ENCODE measurements at places on chromosomes 16 and 17.
A peak's percentile ranks its signal among the peaks of the same experiment; 100 is the strongest.

DNA sequence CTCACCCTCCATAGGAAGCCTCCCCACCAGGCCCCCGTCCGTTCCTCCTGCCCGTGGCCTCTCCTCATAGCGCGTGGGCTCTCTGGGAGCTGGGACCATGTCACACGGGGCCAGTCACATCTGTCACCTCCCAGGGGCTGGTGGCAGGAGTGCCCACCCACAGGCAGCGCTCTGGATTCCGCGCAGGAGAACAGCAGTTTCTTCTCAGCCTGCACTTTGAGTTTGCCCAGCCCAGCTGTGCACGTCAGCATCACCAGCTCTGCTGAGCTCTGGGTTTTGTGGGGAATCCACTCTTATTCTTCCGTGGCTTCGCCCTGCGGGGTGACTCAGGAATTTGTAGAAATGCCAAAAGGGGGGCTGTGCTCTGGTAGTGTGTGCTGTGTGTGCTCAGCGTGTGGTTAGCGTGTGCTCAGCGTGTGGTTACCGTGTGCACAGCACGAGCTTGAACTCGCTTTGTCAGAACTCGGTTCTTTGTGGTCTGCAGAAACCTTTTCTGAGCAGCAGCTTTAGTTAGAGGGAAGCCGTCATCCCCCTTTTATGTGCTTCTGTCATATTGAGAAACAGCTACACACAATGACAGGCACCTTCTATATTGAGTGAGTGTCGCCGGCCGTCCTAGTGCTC lies 3.2 kb downstream of the ACSF3 start:
- DNase-seq, result peak; percentile 93

- DNase-seq, result peak; percentile 76
Measured at GRCh38 chr17:75238684-75239191, 22.7 kb downstream of the GGA3 start.

GRCh38 chr17:32267690-32268205 lies 2.1 kb downstream of the RHBDL3 start:
- no peak for DNase-seq

DNA sequence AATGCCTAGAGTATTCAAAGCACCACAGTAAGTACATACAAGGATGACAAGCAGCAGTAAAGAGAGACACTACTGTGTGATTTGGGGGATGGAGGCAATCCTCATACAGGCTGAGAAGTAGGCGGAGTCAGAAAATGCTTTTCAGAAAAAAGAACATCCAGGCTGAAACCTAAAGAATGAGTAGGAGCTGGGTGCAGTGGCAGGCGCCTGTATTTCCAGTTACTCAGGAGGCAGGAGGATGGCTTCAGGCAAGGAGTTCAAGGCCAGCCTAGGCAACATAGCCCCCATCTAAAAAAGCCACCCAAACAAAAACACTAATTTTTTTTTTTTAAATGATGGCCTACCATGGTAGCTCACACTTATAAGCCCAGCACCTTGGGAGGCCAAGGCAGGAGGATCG lies 10.3 kb downstream of the KANSL1 start:
- DNase-seq, result no peak

DNA sequence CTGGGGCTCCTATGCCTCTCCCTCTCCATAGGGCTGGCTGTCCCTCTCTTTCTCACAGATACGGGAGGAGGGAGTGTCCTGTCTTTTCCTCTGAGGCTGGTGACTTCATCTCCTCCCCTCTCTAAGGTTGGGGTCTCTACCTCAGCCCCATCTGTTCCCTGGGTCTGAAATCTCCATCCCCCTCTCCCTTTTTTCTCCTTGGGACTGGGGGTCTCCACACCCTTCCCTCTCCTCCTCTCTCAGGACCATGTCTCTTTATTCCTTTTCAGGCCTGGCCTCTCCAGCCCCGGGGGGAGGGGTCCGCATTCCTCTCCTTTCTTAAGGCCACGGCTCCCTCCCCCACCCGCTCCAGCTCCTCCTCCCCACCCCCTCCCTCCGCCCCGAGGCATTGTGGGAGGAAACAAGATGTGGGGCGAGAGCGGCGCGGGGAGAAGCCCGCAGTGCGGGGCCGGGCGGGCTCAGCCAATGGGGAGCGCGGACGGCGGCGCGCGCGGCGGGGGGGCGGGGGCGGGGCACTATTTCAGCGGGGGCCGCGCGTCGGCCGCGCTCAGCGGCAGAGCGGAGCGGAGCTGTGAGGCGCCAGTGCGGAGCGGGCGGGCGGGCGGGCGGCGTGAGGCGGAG lies at the start of gene DYNLL2:
Gene DYNLL2, plus strand, starts transcription at position 550 of the 621 bp plus-strand sequence. CDS start 3,672 bp downstream, outside the sequence.
- peak; percentile 95 for DNase-seq

- no peak for DNase-seq
Measured at GRCh38 chr16:58454178-58454577, 45.8 kb upstream of the NDRG4 start.

DNA sequence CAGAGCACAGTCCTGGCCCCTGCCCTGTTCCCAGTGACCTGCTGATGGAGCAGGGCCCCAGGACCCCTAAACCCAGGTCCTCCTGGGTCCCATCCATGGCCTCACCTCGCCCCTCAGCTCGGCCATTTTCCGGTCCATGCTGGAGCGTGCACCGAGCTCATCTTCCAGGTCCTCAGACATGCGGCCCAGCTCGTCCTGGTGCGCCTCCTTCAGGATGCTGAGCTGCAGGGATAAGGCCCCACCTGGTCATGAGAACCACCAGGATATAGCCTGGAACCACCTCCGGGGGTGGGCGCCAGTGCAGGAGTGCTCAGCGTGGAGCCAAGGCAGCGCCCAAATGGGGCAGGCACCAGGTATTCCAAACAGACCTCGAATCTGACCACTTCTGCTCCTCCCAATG lies 17.9 kb downstream of the CCDC102A start:
- DNase-seq, result no peak

GRCh38 chr17:41018541-41018940 lies 8.5 kb downstream of the KRTAP1-5 start:
- DNase-seq, result no peak

GRCh38 chr17:48442819-48443218 lies 12.8 kb upstream of the SKAP1 start:
- DNase-seq, result peak; percentile 66

GRCh38 chr17:10121971-10122707 lies 76.3 kb downstream of the GAS7 start:
- no peak for DNase-seq

- DNase-seq, result no peak
Measured at GRCh38 chr16:48597563-48598387, 12.2 kb downstream of the N4BP1 start.

DNA sequence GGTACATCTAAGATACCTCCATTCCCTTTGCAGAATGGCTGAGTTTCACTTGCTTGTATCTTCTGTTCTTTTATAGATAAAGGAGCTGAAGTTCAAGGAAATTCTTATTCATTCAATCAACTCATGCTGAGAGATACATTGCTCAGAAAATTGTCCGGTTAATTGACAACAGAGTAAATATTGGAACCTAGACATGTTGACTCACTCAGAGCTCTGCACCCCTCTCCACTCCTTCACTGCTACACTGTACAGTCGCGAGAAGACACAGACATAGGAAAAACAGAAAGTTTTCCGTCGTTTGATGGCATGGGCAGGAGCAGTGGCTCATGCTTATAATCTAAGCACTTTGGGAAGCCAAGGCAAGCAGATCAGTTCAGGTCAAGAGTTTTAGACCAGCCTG lies 690.5 kb upstream of the SOX9 start:
- DNase-seq, result no peak

GRCh38 chr16:87881324-87882200 lies 12.3 kb upstream of the SLC7A5 start:
- DNase-seq, result no peak

DNA sequence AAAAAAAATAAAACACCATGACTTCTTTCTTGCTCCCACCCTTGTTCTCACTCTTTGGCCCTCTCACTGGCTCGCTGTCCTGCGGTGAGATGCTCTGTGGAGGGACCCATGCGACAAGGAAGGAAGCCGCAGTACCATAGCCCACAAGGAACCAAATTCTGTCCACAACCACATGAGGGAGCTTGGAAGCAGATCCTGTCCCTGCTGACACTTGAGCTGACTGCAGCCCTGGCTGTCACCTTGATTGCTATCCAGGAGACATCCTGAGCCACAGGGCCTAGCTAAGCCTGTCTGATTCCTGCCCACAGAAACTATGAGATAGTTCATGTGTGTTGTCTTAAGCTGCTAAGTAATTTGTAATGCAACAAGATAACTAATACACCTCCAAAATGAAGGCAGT lies 4.8 kb upstream of the MT2A start:
- no peak for DNase-seq

- no peak for DNase-seq
Measured at GRCh38 chr17:10380631-10381408, 8.0 kb upstream of the MYH13 start.

- DNase-seq, result no peak
Measured at GRCh38 chr17:55570391-55570790, 59.1 kb upstream of the SMIM36 start.

DNA sequence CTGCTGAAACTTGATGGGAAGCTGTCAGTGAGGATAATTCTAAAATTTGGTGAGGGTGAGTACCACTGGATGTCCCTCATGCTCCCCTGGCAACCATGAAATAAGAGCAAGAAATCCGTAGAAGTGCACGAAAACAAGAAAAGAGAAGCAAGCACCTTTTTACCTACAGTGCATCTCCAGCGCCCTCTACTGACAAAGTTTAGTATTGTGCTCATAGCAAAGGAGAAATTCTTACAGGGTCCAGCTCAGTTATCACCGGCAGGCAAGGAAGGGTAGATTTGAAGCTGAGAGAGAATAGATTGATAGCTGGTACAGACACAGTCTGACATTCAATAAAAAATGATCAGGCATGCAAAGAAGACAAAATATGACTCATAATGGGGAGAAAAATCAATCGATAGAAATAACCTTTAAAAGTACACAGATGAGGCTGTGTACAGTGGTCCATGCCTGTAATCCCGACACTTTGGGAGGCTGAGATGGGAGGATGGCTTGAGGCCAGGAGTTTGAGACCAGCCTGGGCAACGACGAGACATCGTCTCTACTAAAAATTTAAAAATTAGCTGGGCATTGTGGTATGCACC lies 28.3 kb upstream of the TEX2 start:
- peak; percentile 39 for DNase-seq

GRCh38 chr17:66661411-66662256 lies 173.3 kb upstream of the CACNG5 start:
- DNase-seq, result peak; percentile 63

DNA sequence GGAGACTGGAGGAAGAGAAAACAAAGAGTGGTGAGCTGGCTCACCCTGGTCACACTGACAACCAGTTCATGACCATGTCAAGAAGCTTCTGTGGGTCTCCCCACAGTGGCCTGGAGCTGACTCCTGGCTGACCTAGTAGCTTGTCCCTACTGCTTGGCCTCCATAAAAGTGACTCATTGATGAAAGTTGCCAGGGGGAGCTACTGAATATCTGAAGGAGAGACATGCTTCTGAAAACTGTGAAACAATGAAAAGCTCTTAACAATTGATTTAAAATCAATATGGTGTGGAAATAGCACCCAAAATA lies 22.0 kb downstream of the SMPD3 start:
- no peak for DNase-seq

GRCh38 chr16:85635545-85636140 lies 22.5 kb downstream of the GSE1 start:
- no peak for DNase-seq

DNA sequence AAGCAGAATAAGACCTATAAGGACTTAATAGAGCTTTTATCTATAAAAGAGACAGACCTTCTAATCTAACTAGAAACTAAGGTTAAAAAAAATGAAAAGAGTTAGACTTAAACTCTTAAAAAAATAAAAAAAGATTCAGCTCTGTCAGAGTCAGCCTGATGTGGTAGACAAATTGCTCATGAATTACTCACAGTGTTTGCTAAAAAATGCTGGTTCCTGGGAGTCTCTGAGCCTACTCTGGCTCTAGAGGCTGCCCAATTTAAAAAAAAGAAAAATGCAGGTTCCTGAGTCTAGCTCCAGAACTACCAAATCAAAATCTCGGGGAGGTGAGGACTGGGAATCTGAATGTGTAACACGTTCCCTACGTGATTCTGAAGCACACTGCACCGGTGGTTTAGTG lies 18.1 kb downstream of the SOST start:
- DNase-seq, result no peak

DNA sequence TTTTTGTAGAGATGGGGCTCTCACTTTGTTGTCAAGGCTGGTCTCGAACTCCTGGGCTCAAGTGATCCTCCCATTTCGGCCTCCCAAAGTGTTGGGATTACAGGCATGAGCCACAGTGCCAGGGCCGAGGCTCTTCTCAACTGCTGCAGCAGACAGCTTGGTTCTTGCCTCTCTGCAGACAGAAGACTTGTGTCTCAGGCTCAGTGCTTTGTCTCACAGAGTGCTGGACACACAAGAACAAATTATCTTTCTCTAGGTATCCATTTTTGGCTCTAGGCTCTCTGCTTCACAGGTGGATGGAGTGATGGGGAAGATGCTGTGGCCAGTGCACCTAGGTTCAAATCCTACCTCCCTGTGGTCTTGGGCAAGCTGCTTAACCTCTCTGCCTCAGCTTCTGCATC lies 80.8 kb upstream of the RNU2-1 start:
- no peak for DNase-seq

DNA sequence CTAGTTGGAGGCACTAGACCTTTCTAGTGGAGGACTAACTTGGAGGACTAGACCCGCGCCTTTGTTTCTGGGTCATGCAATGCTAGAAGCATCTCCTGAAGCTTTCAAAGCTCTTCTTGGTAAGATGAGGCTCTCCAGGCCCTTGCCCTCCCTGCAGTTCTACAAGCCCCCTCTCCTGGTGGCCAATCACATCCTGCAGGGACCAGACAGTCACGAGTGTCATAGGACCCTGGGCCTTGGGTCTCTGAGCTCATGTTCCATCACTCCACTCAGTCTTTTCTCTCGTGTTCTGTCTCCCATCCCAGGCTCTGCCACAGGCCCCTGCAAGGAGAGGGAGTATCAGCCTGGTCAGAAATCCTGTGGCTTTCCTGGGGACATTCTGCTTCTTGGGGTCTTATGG lies 119.6 kb downstream of the CYLD start:
- no peak for DNase-seq

DNA sequence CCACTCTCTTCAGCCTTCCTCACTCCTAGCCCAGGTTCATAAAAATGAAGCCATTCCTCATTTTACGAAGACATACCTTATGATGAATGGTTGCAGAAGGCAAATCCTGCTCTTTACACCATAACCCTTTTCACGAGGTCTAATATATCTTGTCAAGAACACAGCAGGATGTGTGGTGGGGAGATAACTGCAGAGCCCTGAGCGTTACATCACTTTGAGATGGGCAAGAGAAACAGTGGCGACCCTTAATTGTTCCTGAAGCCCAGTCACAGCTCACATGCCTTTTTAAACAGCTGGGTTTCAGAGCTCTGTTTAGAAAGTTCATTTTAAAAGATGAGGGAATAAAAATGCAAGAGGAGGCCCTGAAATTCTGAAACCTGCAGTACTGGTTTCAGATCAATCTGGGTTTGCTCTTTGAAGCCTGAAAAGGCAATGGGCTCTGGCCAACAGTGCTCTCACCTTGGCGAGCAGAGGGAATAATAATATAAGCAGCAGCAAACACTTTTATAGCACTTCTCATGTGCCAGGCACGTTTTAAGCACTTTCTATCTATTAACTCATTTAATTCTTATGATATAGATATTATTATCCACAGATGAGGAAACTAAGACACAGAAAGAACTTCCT lies 2.9 kb downstream of the FAM117A start:
- DNase-seq, result no peak

All from activated CD4-positive, alpha-beta T cell treated with anti-CD3 and anti-CD28 coated beads, Interleukin-10, Interleukin-2, amounts not matched to agents 100 ng/mL and 50 ng/mL, durations not matched to agents 16 hours and 8 hours (primary cell).